Stimulated activated CD4-positive, alpha-beta T cell treated with anti-CD3 and anti-CD28 coated beads, Interleukin-1b, Interleukin-23, amount 100 ng/mL, for 48 hours (primary cell): ENCODE measurements at places on chromosomes 13 and 19.
A peak's percentile ranks its signal among the peaks of the same experiment; 100 is the strongest.

- no peak for DNase-seq
Observed at GRCh38 chr13:109090796-109091195, 461.4 kb downstream of the MYO16 start.

DNA sequence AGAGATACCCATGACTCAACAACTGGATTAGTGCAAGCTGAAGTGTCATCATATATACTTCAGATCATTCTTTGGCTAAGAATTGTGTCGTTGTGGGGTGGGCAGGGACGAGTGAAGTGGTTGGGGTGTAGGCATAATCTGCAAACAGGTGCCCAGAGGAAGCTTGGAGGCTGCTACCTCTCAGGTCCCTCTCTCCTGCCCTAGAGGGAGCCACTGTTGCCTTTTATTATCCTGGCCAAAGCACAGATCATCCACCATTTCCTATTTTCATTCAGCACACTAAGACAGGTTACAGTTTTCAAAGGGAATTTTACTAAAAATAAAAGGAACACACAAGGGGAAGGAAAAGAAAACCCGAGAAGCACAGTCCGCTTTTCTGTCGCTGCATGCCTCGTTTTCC is 126.6 kb downstream of the HS6ST3 start:
- no peak for DNase-seq

DNA sequence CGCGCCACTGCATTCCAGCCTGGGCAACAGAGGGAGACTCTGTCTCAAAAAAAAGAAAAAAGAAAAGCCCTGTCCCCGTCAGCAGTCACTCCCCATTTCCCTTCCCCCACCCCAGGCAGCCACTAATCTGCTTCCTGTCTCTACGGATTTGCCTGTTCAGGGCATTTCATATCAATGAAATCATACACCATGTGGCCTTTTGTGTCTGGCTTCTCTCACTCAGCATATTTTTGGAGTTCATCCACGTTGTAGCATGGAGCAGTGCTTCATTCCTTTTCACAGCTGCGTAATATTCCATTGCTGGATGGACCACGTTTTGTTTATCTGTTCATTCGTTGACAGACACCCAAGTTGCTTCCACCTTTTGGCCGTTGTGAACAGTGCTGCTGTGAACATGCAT is 36.1 kb upstream of the KLF2 start:
- DNase-seq = no peak

GRCh38 chr13:28248080-28248479 is 109.7 kb downstream of the PAN3 start:
- DNase-seq = no peak

- DNase-seq = peak; percentile 80
Observed at GRCh38 chr19:8252922-8253589, 43.9 kb downstream of the CERS4 start.

DNA sequence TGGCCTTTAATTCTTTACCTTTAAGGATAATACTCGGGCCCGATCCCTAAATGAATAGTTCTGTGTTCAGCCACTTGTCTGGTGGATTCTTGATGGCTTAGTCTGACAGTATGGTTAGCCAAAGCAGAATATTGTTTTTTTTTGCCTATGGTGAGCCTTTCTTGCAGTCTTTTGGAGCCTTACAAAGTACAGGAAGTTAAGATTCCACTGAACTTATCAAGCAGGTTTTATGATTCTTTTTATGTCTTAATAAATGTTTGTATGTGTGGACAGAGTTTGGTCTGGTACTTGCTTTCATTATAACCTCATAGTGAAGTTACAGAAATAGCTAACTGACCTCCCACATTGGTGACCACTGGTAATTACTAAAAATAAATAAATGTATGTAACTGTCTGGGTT is 17.1 kb downstream of the PCCA start:
- no peak for DNase-seq

- no peak for DNase-seq
Observed at GRCh38 chr19:55066107-55066709, 3.3 kb upstream of the RDH13 start.

DNA sequence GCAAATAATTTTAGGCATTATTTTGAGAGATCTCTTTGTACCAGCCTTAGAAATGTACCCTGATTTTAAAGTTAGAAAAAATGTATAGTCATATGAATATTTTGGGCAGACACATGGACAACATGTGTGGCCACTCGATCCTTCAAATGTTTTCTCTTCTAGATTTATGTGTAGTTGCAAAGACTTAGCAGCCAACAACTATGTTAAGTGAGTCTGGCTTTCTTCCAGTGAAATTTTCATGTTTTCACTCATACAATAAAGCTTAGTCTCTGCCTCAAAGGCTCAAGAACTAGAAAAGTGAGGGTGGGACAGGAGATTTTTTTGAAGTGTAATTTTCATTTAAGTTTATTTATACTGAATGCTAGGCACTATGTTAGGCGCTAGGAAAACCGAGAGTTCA is 207.7 kb upstream of the DACH1 start:
- no peak for DNase-seq

DNA sequence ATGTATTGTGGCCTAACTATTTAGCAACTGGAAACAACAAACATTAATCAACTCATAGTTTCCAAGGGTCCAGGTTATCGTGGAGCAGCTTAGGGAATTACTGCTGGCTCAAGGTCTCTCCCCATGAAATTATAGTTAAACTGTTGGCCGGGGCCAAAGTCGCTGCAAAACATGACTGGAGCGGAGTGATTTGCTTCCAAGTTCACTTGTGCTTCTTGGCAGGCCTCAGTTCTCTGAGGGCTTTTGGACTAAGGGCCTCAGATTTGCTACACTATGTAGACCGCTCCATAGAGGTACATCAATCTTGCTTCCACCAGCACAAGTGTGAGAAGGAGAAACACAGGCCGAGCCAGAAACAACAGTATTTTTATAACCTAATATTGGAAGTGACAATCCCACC is 9.4 kb upstream of the KBTBD7 start:
- DNase-seq = no peak

- no peak for DNase-seq
Observed at GRCh38 chr13:60016229-60016628, 147.5 kb downstream of the DIAPH3 start.

GRCh38 chr19:58560921-58561320 is 2.5 kb upstream of the UBE2M start:
- no peak for DNase-seq

DNA sequence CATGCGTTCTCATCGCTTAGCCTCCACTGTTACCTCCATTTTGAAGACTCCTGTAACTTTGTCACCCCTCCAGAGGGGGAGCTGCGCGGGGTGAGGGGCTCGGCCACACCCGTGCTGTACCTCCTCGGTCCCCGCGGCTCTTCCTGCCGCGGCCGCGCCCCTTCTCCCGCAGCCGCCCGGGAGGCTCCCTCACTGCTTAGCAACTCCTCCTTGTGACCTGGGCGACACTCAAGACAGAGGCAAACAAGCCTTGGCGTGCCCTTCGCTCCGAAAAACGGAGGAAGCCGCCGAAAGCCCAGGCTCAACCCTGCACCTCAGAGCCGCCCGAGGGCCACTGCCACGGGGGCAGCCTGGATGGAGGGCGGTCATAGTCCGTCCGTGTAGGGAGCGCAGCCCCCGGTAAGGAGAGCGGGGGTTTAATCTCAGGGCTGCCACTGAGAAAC is 494.3 kb downstream of the FOXO1 start:
- no peak for DNase-seq

- DNase-seq = no peak
Observed at GRCh38 chr13:21006141-21007005, 55.0 kb downstream of the LATS2 start.

- DNase-seq = no peak
Observed at GRCh38 chr13:41505209-41505835, 48.0 kb downstream of the RGCC start.

- peak; percentile 84 for DNase-seq
Observed at GRCh38 chr19:42295831-42296525, 6.0 kb upstream of the PRR19 start.

GRCh38 chr19:54114340-54115108 is 933 bp downstream of the TFPT start:
- peak; percentile 56 for DNase-seq

- peak; percentile 87 for DNase-seq
Observed at GRCh38 chr19:40612831-40613689, 11.9 kb downstream of the LTBP4 start.

- DNase-seq = no peak
Observed at GRCh38 chr13:61670384-61671161, 254.9 kb upstream of the PCDH20 start.

DNA sequence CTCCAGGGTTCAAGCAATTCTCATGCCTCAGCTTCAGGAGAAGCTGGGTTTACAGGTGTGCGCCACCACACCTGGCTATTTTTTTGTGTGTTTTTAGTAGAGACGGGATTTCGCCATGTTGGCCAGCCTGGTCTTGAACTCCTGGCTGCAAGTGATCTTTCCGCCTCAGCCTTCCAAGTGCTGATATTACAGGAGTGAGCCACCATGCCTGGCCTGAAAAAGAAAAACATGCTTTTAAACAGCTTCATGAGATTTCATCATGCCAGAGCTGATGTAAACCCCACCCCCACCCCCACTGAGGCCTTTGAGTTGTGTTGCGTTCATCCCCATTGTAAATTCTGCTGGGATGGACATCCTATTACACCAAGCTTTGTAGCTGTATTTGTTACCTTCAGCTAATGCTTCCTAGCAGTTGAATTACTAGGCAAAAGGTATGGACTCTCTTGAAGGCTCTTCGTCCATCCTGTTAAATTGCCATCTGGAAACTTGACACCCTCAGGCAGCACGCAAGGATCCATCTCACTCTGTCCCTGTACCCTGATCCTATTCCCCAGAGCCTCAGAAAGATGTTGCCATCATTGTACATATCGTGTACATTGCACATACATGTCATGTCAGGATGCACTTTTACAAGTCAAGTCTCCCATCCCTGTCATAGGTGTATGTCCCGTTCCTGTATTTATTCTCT is 47.3 kb downstream of the NFIX start:
- DNase-seq = no peak

DNA sequence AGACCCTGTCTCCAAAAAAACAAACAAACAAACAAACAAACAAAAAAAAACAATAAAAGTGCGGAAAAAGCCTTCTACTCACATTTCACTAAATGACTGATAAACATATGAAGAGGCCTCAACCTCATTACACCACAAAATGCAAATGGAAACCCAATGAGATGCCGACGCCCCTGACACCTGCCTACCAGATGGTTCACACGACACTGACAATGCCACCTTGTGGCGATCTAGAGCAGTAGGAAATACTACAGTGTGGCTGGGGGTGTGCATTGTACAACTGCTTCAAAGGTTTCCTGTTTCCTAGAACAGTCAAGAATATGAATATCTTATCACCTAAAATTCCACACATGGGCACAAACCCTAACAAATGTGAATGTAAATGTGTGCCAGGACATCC is 14.0 kb downstream of the SCGB2B2 start:
- DNase-seq = peak; percentile 51

DNA sequence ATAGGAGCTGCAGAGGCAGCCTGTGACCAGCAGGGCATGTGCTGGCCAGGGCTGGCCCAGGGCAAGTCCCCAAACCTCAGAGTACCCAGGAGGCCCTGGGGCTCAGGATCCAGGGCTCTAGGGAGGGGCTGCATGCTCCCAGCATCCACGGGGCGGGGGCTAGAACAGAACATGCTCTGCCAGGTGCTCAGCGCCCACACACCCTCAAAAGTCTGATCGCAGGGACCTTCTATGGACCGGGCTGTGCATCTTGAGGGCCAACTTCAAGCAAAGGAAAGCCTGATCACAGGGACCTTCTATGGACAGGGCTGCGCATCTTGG is 33.5 kb downstream of the ELL start:
- DNase-seq = no peak

DNA sequence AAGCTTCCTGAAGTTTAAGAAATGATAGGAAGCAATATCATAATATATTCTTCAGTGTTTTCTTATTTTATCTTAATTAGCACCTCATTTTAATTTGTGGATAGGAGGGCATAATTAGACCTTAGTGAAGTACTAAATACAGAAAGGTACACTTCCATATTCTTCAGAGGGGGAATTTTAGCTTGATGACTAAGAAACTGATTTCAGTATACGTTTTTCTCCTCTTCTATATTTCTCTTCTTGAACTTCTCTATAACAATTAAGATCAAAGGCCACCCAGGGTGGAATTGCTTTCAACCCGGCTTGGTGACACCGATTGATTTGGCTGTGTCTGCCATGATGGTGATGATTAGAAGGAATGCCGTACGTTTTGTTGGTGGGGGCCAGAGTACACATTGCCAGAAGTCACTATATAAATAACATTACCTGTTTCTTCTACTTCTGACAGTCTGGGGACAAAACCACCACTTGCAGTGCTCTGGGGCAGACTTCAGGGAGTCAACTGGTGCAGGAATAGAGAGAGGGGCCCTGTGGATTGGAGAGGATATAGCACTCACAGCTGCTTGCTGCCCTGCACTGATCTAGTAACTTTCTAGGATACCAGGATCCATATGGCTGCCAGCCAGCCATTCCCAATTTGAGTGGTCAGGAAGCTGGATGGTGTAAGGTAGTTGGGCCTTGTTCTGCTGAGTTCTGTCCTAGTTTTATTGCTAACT is 73.8 kb downstream of the SPATA13 start:
- no peak for DNase-seq

GRCh38 chr13:50905256-50905655 is 4.3 kb upstream of the RNASEH2B start:
- no peak for DNase-seq

DNA sequence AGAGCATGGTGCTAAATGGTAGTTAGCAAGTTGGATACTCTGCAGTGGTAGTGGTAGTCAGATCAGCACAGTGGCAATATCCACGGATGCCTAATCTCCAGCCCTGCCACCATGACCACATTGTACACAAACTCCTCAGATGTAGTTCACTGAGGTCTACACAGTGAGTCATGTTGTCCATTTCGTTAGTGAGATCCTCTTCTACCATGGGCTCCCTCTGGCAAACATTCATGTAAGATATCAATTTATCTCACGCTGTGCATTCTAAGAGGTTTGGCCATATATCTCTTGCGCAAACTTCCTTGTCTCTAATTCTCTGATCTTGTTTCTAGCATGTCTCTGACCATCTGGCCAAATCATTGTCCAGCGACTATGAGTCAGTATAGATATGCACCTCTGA is 58.2 kb downstream of the POLR1D start:
- DNase-seq = no peak
